ENCODE measurements at places on chromosomes 12 and 14.

GRCh38 chr12:88518863-88519403 is 61.3 kb downstream of the KITLG start:
- no peak for DNase-seq

GRCh38 chr12:31664038-31664437 is 4.5 kb downstream of the ETFBKMT start:
- DNase-seq = no peak

DNA sequence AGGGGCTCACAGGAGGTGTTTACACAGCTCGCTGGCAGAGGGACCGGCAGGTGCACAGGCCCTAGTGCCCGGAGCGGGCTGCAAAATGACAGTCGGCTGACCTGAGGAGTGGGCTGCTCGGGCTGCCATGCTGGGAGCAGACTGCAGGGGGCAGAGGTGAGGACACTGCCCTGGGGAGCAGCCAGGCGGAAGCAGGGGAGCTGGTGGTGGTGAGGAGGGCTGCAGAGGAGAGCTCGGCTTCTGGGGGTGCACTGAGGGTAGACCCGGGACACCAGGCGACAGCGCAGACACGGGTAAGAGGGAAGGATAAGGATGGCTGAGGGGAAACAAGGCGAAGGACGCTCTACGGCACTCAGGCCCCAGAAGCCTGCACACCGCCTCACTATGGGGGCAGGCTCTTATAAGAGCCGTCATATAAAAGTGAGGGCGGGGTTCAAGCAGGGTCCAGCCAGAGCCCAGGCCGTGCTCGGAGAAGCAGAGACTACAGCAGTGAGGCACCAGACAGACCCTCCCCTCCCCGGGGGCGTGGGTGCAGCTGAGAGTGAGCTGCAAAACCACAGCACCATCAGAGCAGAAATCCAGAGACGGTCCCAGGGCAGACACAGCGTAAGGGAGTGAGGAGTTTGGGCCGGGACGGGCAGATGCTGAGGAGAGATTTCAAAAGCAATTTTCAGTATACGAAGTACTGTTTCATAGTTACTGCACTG is 62.5 kb downstream of the CCDC88C start:
- DNase-seq = no peak

DNA sequence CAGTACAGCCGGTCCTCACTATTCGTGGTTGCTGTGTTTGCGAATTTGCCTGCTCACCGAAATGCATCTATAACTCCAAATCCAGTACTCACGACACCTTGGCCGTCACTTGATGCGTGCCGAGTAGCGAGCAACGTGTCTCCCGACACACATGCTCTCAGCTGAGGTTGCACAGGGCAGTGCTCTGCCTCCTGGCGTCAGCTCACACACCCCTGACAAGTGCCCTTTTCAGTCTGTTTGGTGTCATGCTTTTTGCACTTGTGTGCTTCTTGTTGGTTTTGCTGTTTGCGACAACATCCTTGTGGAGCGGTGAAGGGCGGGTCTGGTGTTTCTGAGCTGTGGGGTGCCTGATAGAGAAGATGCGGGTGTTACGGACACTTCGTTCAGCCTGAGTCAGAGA is 110.4 kb upstream of the RFLNA start:
- DNase-seq = no peak
